HL-60 (cell line): ENCODE measurements at places on chromosomes 16 and 17.

DNA sequence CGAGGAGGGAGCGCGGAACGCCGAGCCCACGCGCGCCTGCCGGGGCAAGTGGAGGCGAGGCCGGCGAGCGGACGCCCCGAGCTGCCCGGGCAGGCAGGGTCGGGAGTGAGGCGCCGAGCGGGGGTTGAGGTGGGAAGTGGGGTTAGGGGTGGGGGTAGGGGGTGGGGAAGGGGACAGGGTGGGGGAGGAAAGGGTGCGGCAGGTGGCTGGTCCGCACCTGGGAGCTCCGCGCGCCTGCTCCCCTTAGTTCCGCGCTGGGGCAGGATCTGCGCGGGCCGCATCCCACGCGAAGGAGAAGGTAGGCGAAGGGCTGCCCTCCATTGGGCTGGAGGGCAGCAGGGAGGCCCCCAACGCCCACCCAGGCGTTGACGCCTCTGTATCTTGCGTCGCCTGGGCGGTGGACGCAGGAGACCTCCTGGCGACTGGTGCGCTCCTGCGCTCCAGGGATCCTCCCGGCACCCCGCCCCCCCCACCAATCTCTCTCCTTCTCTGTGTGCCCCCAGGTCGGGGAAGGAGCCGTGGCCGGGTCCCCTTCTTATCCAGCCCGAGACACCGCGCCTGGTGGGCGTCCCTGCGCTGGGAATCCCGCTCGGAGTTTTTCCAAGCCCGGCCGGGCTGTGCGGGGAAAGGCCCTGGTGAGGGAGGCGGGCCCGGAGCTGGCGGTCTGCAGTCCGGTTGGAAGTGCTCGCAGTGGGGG lies 51.3 kb upstream of the AMZ2 start:
- DNase-seq, result no peak

DNA sequence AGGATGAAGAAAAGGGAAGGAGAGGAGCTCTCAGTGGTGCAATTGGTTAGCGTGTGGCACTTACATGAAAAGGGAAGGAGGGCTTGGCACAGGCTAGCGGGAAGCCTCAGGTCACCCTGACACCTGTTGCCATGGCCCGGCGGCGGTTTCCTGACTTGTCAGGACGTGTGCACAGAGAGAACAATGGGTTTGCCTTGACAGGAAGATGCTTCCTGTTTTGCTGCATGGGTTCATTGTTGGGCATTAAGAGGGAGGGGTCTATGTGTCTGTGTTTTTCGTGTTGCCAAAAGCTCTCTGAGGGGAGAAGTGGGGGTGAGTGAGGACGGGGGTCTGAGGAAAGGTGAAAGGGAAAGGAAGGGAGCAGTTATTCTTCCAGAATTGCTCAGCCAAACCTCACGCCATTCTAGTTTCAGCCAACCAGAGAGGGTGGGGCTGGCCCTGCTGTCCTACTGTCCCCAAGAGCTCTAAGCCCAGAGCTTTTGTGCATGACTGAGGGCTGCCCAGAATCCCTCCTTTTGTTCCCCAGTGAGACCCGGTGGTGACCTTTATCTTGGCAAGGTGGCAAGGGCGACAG lies 17.1 kb upstream of the CCR7 start:
- DNase-seq, result peak; percentile 27

DNA sequence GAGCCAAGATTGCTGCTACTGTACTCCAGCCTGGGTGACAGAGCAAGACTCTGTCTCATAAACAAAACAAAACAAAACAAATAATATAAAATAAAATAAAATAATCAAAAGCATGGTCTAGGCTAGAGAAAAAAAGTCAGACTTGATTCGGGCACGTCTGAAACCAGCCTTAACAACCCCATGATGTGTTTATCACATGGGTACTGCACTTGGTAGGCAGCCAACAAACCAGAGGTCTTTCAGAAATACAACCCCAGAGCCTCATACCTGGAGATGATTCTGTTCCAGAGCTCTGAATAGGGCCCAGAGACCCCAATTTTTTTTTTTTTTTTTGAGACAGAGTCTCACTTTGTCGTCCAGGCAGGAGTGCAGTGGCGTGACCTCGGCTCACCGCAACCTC lies 9.6 kb upstream of the HAPSTR1 start:
- DNase-seq, result no peak

GRCh38 chr17:56737421-56738161 lies 96.1 kb downstream of the C17orf67 start:
- peak; percentile 9 for DNase-seq

DNA sequence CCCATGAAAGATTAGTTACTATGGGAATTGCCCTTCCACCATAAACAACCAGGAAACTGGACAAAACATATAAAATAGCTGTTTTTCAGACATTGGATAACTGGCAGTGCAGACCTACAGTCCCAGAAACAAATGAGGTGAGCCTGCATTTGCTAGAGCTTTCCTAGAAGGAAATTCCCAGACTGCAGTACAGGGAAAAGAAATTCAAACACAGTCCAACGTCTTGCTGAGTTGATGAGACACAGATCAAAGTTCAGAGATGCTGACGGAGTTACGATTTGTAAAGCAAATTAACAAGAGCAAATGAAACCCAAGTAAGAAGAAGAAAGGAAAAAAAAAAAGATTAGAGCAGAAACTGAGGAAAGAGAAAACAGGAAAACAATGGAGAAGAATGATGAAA lies 41.3 kb upstream of the MNT start:
- DNase-seq, result no peak

DNA sequence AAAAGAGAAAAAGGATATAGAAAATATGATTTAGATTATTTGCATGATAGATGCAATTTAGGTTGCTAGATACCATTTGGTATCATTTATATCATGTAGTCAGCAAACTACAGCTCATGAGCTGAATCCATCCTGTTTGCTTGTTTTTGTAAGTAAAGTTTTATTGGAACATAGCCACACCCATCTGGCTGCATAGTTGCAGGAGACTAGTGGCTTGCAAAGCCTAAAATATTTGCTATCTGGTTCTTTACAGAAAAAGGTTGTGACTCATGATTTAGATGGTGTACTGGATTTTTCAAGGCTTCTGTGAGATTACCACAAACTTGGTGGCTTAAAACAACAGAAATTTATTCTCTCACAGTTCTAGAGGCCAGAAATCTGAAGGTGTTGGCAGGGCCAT lies 49.9 kb downstream of the MAP2K4 start:
- DNase-seq, result no peak

GRCh38 chr16:52618753-52619497 lies 72.0 kb upstream of the TOX3 start:
- DNase-seq, result no peak
